Panc1 (cell line): ENCODE measurements at places on chromosomes 11 and 22.

DNA sequence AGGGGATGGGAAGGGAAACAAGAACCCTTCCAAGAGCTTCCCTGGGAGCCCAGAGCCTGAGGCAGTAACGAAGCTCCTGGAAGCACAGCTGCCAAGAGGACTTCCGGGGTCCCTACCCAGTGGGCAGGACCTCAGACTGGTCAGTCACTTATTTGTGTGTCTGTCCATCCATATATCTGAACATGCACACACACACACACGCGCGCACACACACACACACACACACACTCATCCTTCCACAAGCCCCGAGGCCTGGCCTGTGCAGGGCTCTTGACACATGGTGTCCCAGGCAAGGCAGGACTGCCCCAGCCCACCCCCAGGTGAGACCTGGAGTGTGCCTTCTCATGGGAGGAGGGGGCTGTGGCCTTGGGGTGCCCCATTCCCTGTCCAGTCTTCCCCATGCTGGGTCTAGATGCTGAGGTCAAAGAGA lies 44.9 kb downstream of the IGLL5 start:
- DNase-seq = no peak

DNA sequence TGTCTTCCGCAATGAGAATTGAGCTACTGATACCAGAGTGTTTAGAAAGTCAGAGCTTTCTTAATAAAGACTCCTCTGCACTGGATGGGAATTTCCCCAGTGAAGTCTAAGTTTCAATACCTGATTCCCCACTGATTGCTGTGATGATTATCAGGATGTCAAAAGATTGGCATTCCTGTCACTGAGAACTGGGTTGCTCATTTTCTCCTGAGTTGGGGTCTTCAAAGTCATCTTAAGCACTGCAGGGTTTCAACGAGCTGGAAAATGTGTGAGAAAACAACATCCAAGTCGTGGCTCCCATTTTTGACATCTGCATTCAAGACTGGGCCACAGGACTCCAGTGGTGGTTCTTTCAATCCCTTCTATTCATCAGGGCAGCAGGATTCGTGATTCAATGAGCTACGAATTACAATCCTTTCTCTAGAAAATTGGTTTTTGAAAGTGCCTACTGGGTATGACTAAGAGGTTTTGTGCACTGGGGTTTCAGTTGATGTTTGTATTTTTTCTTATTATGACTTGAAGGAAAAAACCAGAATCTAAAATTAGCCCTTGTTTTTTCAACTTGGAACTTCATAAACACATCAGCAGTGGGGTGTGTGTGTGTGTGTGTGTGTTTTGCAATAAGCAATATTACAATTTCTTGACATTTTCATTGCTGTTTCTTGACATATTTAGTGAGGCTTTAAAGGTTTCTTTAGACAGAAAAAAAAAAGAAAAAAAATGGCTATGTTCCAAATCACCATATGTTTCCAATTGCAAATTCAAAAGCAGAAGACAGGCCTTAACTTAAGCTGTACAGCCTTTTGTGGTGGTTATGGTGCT lies 233.0 kb downstream of the FAM76B start:
- DNase-seq = no peak

DNA sequence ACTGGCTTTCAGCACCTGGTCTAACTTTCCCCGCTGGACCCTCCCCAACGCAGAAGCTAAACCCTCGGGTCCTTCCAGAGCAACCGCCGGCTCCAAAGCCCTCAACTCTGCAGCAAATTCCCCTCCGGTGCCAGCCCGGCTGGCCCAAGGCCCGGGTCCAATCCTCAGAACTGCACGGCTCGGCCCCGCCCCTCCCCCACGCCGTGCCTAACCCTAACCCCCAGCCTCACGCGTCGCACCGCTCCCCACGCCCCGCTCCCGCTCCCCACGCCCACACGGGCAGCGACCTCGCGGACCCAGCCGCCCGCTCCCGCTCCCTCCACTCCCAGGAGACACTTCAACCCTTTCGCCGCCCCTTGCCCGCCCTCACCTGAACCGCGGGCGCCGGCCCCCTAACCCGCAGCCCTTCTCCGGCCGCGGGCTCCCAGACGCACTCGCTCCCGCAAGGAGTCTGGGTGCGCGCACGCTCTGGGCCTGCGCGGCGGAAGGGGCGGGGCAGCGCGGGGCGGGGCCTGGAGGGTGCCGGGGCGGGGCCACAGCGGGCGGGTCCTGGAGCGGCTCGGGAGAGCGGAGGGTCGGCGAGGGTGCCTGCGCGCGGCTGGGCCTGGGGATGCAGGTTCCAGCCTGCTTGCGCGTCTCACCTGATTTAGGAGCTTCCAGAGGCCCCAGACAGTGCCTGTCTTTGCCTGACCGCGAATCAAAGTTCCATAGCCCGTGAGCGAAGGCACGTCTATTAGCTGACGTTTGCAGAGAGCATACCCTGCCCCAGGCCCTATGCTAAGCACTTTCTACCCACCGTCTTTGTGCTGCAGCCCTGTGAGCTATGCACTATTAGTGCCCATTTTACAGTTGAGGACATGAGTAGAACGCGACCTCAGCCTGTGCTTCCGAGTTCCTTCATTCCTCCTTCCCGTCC lies at the start of gene NFRKB:
NFRKB (minus strand) TSS at position 453 of the 916 bp plus-strand sequence. CDS start 2,729 bp downstream, outside the sequence.
- no peak for DNase-seq

GRCh38 chr22:23281406-23282088 lies 101.2 kb downstream of the BCR start:
- DNase-seq = peak; percentile 51

DNA sequence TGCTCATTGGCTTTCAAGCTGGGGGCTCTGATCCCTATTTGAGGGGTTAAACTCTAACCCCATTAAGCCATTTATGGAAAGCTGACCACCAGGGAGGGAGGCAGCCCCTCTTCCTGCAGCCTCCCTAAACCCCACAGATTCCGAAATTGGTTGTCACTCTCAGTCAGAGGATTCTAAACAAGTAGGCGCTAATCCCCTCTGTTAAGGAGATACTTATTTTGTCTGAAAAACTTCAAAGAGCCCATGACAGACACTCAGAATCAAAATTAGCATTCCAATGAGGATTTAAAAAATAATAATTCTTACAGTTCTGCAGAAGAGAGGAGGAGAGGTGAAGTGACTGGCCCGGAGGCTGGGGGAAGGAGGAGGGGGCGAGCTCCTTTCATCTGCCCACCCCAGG lies 69.7 kb upstream of the LMO1 start:
- DNase-seq = no peak

DNA sequence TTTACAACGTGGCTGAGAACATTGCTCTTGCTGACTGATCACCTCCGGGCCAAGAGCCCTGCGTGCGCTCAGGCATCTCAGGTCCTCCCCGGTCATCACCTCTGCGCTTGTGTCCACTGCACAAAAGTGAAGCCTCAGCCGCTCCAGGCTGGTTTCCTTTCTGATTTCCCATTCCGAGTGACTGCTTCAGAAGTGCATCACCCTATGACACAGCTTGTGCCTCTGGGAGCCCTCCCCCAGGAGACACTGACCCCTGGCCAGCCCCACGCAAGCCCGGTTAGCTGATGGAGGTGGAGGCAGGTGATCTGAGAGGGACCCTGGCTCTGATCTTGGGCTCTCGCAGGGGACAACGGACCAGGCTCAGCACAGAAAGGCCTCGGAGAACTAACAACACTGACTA lies 38.3 kb upstream of the GNB1L start:
- DNase-seq = no peak

DNA sequence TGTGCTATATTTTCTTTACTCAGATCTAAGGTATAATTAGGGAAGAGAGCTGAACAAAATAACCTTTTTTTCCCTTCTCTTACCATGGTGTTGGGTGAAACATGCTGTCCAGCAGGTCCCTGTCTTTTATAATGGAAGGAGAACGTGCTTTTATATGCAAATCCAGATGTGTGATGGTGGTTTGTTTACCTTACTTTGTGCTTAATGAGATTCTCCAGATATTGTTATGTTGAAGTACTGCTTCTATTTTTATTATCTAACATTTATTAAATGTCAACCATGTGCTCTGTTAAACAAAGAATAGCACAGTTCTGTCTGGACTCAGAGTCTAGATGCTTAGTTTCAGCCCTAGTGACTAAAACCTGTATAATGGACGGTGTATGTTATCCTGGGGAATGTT lies 10.1 kb upstream of the GRIK4 start:
- no peak for DNase-seq

DNA sequence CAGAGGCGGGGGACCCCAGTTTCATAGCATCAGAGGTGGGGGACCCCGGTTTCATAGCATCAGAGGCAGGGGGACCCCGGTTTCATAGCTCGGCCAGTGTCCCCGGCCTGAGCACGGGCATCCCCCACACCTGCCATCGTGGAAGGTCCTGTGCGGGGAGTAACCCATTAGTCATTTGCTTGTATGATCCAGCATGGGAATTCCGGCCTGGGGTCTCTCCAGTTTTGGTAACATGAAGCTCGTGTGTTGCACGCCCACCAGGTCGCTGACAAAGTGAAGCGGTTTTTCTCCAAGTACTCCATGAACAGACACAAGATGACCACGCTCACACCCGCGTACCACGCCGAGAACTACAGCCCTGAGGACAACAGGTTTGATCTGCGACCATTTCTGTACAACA lies 29.0 kb upstream of the KRTAP5-7 start:
- no peak for DNase-seq

DNA sequence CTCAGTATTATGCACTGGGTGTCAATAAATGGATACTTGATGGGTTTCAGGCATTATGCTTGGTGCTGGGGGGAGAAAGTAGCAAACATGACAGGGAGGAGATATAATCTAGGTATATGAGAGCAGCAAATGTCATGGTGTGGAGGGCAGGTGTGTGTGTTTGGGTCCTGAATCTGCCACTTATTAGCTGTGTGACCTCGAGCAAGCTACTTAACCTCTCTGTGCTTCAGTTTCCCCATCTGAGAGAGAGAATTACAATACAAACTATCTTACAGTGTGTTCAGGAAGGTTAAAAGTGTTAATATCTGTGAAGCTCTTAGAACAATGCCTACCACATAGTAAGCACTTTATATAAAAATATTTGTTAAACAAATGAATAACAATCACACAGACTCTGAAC lies 2.8 kb downstream of the SLC22A8 start:
- no peak for DNase-seq

DNA sequence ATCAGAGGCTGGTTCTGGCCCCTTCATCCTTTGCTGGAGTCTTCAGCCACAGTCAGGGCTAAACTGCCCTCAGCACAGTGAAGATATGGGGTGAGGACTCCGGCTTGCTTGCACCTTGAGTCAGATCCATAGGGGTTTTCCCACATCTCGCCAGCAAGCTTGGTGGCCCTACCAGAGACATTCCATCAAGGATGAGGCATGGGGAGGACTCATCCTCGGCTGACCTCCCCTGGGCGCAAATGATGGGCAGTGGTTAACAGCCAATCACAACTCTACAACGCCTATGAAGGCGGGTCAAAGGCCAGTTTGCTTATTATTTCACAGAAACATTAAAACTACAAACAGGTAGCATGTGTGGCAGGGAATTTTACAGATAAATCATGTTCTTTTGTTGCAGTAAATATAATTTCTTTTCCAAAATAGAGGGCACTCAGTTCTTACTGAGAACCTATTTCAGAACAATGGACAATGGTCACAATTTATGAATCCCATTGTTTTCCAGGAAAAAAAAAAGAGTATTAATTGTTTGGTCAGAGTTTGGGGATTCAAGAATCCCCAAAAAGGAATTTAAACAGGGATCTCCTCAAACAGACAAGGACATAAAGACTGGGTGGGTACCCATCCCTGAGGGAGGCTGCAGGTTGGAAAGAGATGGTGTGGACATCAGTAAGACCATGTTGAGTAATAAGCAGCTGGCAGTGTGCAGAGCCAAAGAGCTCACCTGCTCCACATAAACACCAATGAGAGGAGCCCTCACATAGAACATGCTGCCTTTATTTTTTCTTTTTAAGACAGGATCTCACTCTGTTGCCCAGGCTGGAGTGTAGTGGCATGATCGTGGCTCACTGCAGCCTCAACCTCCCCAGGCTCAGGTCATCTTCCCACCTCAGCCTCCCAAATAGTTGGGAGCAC lies 14.8 kb downstream of the PLAAT3 start:
- no peak for DNase-seq

GRCh38 chr11:122163053-122163819 lies 47.2 kb upstream of the BLID start:
- DNase-seq = no peak

DNA sequence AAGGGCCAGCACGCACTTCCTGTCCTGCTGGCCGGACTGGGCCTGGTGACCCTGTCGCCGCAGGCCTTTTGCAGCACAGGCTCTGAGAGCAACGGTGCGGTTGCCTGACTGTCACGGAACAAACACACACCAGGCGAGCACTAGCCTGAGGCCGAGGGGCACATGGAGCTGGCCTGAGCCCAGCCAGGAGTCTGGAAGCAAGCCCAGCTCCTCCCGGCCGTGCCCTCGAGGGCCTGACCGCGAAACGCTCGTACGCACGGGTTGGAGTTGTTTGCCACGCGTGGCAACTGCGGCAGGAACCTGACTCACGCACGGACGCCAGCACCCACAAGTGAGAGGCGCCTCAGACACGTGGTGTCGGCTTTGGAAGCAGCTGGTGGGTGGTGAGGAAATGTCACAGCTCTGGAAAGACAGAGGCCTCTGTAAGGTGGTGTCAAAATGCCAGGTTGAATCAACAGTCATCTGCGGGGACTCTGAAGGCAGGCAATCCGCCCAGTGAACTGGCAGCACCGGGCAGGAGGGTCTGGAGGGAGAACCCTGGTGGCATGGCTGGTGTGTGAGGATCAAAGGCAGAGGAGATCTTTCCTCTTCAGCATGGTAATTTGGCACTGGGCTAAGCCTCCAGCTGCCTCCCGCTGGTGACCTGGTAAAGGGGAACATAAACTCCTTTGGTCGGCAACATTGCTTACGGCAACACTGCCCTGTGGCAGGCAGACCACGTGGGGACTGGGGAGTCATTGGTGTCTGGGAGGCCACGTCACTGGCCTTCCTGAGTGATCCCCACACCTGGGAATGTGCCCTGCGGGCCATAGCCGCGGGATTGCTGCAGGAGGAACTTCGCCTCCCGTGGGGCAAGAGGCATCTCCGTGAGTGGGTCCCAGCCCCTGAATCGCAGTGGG lies 15.3 kb upstream of the IL17REL start:
- no peak for DNase-seq

DNA sequence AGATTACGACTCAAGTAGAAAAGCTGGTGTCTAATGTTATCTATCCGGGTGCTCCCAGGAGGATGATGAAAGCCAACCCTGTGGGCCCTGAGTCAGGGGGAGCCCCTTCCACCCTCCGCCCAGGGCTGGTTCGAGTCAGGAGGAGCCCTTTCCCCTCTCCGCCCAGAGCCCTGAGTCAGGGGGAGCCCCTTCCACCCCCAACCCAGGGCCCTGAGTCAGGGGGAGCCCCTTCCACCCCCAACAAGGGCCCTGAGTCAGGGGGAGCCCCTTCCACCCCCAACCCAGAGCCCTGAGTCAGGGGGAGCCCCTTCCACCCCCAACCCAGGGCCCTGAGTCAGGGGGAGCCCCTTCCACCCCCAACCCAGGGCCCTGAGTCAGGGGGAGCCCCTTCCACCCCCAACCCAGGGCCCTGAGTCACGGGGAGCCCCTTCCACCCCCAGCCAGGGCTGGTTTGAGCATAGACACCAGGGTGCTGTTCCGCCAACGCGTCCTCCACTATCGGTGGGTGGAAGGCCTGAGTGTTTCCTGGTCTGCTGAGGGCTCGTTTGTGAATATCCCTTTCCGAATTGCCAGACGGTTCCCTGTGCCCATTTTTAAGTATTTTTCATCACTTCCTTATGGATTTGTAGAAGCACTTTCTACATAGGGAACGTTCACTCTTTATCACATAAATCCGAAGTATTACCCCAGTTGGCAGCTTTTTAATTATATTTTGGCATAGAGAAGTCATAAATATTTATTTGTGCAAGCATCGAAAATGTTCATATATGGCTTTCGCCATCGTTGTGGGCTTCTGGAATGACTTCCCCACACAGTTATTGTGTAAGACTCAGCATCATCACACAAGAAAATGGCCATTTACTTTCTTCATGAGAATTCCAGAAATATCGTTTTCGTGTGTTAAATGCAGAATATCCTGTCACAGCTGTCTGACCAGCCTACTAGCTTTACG lies 380.6 kb downstream of the BRD1 start:
- no peak for DNase-seq
